Activated T-helper 9 cell treated with anti-CD3 and anti-CD28 coated beads, Interleukin-2, amount 50 U/mL, for 16 hours (primary cell): ENCODE measurements at places on chromosomes 4 and X.

DNA sequence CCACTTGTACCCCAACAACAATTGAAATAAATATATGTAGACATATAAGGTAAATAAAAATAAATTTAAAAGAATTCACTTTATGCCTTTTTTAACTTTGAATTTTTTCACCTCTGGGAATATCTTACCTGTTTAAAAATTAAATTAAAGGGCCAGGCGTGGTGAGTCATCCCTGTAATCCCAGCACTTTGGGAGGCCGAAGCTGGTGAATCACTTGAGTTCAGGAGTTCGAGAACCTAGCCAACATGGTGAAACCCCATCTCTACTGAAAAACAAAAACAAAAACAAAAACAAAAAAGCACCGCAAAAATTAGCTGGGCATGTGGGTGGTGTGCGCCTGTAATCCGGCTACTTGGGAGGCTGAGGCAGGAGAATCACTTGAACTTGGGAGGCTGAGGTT, 164.8 kb downstream of the AASDH start:
- DNase-seq, result no peak

DNA sequence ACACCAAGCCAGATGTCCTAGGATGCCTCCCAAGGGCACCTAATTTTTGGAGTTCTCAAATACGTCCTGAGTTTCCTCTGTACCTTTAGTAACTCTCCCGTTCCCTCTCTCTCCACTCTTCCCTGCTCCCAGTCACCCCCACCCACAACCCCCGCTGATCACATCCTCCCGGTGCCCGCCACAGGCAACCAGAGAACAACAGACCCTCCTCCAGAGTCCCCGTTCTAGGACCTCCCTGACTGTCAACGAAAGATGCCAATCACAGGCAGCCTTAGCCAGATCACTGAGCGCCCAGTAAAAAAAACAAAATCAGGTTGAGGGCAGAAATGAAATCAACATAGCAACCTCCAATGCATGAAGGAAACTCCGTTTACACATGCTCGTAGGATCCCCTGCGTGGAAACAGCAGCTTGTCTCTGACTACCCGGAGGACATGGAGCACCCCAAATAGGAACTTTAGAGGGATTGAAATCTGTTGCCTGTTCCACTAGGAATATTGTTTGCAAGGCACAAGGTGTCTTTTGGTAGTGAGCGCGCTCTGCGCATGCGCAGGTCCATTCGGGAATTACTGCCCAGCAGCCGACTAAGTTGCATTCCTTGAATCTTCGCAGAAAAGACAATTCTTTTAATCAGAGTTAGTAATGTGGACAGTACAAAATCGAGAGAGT, at the start of gene GABRB1:
GABRB1 (plus strand) TSS at position 557 of the 668 bp plus-strand sequence.
- no peak for DNase-seq

DNA sequence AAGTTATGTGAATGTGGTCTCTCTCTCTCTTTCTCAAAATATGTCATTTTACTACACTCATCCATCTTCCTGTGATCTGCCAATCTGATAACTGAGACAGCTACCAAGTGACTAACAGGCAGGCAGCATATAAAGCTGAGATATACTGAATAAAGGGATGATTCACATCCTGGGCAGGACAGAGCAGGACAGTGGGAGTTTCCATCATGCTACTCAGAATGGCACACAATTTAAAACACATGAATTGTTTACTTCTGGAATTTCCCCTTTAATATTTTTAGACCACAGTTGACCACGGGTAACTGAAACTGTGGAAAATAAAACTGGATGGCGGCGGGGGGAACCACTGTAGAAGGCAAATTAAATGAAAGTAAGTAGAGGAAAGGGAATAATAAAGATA, 58.6 kb upstream of the DCTD start:
- no peak for DNase-seq

- no peak for DNase-seq
Observed at GRCh38 chr4:88318751-88319350, 34.5 kb upstream of the PPM1K start.

DNA sequence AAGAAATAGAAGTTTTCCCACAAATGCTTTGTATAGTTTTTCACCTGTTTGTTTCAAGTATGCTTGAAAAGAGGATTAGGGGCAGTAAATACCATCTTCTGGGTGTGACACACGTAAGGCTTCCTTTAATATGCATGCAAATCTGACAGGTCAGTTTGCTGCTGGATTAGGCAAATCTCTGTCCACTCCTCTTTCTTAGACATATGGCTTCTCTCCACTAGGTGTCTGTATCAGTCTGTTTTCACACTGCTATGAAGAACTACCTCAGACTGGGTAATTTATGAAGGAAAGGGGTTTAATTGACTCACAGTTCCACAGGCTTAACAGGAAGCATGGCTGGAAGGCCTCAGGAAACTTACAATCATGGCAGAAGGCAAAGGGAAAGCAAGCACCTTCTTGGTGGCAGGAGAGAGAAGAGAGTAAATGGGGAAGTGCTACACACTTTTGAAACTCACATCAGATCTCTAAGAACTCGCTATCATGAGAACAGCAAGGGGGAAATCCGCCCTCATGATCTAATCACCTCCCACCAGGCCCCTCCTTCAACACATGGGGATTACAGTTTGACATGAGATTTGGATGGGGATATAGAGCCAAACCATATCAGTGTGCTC, 66.9 kb downstream of the TAB3 start:
- no peak for DNase-seq

DNA sequence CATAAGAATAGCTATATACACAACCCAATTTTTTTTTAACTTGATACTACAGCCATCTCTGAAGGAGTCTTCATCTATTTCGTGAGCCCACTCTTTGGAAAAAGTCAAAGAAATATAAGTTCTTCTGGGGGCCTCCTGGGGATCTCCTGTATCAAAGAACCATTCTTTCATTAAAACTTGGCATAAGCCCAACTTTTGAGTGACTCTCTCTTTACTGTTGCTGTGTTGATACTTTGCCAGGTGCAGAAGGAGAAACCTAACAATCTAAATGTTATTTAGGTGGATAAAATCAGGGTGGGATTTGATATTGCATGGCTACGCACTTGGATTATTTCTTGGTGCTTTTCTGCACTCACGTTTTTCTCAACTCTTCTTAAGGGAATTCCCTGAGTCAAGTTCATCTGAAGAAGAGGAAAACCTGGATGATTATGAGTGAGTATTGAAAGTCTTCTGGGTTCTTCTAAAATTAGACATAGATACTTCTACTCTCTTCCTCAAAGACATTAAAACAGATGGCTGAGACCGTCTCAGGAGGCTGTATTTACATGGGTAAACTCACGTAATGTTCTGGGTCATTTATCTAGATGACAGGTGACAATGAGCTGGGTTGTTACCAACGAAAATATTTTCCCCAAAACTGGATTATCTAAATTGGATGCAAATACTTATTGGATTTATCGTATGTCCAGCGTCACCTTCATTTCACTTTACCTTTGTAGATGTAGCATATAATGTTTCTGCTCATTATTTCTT, 25.2 kb downstream of the BMX start:
- no peak for DNase-seq

DNA sequence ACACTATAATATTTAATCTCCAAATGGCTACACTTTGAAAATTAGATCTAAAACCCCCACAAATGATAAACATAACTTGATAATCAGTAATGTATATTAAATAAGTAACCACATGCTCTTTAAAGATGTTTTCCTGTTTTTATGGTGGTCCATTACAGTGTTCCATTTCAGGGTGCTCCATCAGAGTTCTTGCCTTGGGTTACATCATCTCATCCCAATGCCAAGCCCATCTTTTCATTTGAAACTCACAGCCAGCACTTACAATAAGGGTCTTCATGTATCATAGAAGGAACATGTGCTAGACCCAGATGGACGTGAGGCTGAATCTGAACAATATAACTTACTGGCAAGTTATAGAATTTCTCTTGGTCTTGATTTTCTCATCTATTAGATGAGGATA, 10.5 kb upstream of the PAQR3 start:
- no peak for DNase-seq

GRCh38 chr4:183106839-183107238, 7.8 kb downstream of the WWC2 start:
- DNase-seq, result no peak

- DNase-seq, result no peak
Observed at GRCh38 chr4:48481581-48481980, 1.6 kb upstream of the SLC10A4 start.

DNA sequence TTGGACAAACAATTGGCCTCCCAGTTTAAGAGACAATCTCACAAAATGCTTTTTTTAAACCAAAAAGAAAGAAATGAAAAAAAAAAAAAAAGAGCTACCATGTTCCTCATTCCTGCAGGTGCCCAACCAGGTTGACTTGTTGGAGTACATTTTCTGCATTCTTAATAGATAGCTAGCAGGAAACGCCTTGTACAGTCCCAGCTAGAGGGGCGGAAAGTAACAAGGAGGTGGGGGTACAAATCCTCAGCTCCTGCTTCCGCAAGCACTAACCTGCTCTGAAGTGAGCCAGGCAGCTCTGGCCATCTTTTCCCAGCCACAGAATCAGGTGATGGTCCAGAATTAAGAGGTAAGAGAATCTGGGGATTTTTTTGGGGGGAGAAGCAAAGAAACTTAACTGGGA, at the start of gene VGLL1:
VGLL1 (plus strand) TSS at position 265 of the 400 bp plus-strand sequence. CDS start 3,806 bp downstream, outside the sequence.
- DNase-seq, result no peak

GRCh38 chr4:81589262-81589661, 117.6 kb upstream of the RASGEF1B start:
- DNase-seq, result no peak

- no peak for DNase-seq
Observed at GRCh38 chrX:135389243-135389642, 32.5 kb upstream of the SMIM10L2A start.

DNA sequence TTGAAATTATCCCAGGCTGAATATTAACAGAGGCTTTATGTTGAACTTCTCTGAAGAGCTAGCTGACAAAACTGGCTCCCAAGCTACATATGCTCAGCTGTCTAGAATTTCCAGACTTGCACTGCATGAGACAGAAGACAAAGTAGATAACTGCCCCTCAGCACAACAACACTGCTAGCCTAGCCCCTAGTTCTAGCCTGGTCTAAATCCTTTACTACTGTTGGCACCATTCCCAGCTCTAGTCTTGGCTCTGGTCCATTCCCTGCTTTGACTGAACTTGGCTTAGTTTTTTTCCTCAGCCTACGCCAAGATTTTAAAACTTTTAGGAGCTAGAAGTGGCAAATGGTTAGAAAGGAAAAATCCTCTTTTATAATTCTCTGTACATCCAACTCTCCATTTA, 7.6 kb upstream of the OPHN1 start:
- no peak for DNase-seq

DNA sequence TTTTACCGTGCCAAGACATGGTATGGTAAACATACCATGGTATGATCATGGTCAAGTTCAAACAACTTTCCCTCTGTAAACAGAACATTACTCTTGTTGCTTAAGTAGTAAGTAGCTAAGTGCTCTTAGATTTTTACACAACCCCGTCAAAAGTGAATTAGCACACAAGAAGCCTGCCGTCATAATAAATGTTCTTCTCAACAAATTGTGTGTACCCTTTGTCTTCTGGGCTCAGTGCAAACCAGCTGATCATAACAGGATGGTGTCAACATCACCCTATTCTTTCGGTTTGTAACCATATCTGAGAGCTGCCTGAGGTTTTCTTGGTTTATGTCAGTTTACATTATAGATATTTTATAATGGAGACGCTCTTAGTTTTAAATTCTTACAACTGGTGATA, 28.8 kb downstream of the MSL3 start:
- no peak for DNase-seq

DNA sequence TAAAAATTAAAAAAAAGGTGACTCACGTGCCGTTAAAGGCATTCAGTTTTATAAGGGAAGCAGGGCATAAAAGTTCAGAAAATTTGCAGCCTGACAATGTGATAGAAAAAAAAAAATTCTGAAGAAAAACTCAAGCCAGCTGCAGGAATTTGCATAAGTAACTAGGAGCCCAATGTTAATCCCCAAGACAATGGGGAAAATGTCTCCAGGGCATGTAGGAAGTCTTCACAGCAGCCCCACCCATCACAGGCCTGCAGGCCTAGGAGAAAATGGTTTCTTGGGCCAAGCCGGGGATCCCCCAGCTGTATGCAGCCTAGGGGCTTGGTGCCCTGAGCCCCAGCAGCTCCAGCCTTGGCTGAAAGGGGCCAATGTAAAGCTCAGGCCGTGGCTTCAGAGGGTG, 31.2 kb downstream of the CHM start:
- DNase-seq, result no peak
